ENCODE measurements at places on chromosomes 6 and 20. TPM values are rescaled to one million over a fixed set of nuclear protein-coding genes. Genes with fewer than 3 reads are reported as not detected.

The ZNF165 gene
- 0.33 TPM for total RNA-seq

The TXLNB gene
- 1.5 TPM for total RNA-seq

The PROKR2 gene
- not detected for total RNA-seq

The HUS1B gene
- 0.77 TPM for total RNA-seq

The CST8 gene
- not detected for total RNA-seq

The SYNDIG1 gene
- 0.17 TPM for total RNA-seq

The GABBR1 gene
- total RNA-seq: 13.4 TPM

The PRDM13 gene
- total RNA-seq: not detected

The OVOL2 gene
- not detected for total RNA-seq

The TMEM74B gene
- total RNA-seq: not detected

The CLIC5 gene
- not detected for total RNA-seq

The BEND3 gene
- 0.83 TPM for total RNA-seq
